ENCODE measurements at places on chromosomes 6 and 20. TPM values are rescaled to one million over a fixed set of nuclear protein-coding genes. Genes with fewer than 3 reads are reported as not detected.

The ETV7 gene
- 0.29 TPM for total RNA-seq

The PERP gene
- 11.2 TPM for total RNA-seq

The PDCD2 gene
- 35.2 TPM for total RNA-seq

The BEND6 gene
- 2.5 TPM for total RNA-seq

The CAGE1 gene
- total RNA-seq, result not detected

The POM121L2 gene
- total RNA-seq, result not detected

The ROS1 gene
- 0.23 TPM for total RNA-seq

The TSPO2 gene
- 1.5 TPM for total RNA-seq

The HLA-DQA2 gene
- total RNA-seq, result 1.3 TPM

The NT5E gene
- 6.8 TPM for total RNA-seq

The C6orf89 gene
- 34.2 TPM for total RNA-seq

The C20orf202 gene
- 0.47 TPM for total RNA-seq

The TMEM217 gene
- total RNA-seq, result 1.4 TPM

The BPIFB4 gene
- not detected for total RNA-seq

The COL20A1 gene
- total RNA-seq, result 0.70 TPM

The PLCB1 gene
- 78.4 TPM for total RNA-seq

The TFAP2C gene
- 1.2 TPM for total RNA-seq

All from metanephros (tissue), 2 donors.